HAP-1 (cell line): ENCODE measurements at places on chromosomes 16 and 17.
A peak's percentile ranks its signal among the peaks of the same experiment; 100 is the strongest.

DNA sequence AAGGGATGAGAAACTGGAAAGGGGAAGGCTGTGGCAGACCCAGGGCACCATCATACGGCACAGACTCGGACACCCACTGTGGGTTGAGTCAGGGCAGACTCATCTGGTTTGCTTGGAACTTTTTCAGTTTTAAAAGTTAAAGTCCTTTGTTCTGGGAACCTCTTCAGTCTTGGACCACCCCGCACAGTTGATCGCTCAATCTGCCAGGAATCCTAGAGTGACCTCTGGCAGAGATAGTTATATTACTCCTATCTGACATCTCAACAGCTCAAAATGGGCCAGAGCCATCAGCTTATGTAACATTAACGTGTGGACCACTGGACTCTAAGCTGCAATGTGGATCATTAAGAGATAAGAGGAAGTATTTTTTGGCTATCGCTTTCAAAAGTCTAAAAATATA lies 164.3 kb downstream of the ABCA8 start:
- DNase-seq, result no peak

- peak; percentile 87 for DNase-seq
These were observed at the start of gene SCPEP1 for GRCh38 chr17:56977673-56978395. Gene SCPEP1 (plus strand): TSS chr17:56978131. CDS start chr17:56978160, 29 bp downstream.

DNA sequence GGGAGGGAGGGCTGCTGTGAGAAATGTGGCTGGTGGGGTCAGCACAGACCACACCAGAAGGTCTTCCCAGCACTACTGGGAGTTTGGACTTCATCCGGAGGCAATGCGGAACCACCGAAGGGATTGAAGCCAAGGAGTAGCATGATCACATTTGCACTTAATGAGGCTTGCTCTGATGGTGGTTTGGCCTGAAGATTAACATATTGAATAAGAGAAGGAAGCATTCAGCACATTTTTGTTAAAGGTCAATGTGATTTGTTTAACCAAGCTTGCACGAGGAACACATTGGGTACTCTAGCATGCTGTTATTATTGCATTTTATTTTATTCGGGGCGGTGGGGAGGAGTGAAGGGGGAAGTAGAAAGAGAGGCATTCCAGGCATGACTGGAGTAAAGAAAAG lies 378.6 kb downstream of the UTP18 start:
- no peak for DNase-seq

GRCh38 chr16:1981398-1981836 lies at the start of gene NOXO1:
Gene NOXO1 (minus strand): TSS chr16:1981469. CDS start chr16:1981179, 290 bp downstream.
- no peak for DNase-seq

DNA sequence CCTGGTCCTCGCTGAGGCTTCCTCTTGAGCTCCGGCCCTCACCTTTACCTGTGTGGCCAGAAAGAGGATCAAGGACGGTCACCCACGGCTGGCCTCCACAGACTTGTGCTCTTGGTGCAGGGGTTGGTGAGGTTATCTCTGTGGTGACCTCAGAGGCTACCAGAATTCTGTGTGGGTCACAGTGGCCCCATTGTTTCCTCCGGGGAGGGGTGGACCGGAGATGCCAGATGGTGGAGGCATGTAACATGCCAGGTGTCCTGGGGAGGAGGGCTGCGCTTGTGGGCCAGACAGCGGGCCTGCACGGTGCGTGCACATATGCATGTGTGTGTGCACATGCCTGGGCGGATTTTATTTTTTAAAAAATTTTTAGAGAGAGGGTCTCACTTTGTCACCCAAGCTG lies 6.3 kb downstream of the SGCA start:
- DNase-seq, result no peak

- DNase-seq, result no peak
These were observed 39.0 kb upstream of the TANC2 start for GRCh38 chr17:62927083-62927482.

GRCh38 chr17:69218986-69219385 lies 9.6 kb downstream of the ABCA10 start:
- no peak for DNase-seq
